Activated CD4-positive, CD25-positive, alpha-beta regulatory T cell treated with anti-CD3 and anti-CD28 coated beads, Interleukin-2, amount 50 U/mL, for 24 hours (primary cell): ENCODE measurements at places on chromosomes 3 and 15.

- ATAC-seq: no peak
Observed at GRCh38 chr3:55899887-55900286, 412.8 kb upstream of the WNT5A start.

DNA sequence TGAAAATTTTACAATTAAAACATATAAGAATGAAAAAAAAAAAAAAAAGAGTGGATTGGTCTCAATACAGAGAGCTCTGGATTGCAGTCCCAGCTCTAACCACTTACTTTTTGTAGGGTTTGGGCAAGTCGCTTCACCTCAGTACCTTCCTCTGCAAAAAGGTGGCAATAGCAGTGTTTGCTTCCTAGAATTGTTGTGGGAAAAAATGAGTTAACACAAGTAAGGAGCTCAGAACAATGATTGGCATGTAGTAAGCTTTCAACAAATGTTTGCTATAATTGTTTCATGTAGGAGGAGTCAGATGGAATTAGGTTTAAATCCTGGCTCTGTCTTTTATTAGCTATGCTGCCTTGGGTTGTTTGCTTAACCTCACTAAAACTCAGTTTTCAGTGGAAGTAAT is 425.2 kb upstream of the TBL1XR1 start:
- ATAC-seq: no peak

DNA sequence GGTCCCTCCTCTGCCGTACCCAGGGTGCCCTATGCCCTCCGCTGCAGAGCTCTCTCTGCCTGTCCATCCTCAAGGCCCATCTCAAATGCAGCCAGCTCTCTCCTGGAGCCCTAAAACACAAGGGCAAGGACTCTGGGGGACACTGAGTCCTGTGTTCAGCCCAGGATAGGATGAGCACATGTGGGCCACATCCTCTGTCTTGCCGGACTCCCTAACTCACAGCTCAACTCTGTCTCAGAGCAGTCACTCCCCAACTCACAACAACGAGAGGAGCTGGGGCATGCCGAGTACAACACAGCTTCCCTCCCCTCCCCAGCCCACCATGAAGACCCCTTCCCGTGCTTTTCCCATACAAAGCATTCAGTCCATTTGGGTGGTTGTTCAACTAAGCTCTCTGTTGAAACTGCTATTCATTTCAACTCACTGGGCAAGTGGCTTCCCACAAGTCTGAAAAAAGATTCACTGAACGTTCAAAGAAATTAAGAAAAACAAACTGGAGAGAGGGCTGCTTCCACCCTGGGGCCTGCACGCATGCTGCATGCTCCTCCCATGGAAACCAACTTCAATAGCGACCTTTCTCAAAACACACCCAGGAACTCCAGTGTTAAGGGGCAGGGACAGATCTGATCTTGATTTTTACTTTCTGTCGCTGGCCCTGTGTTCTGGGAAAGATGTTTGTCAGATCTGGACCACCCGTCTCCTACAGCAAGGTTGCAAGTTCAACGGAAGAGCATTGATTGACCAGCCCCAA is 124.3 kb upstream of the IGF1R start:
- ATAC-seq: no peak

GRCh38 chr3:148062590-148062989 is 635.1 kb upstream of the AGTR1 start:
- no peak for ATAC-seq

DNA sequence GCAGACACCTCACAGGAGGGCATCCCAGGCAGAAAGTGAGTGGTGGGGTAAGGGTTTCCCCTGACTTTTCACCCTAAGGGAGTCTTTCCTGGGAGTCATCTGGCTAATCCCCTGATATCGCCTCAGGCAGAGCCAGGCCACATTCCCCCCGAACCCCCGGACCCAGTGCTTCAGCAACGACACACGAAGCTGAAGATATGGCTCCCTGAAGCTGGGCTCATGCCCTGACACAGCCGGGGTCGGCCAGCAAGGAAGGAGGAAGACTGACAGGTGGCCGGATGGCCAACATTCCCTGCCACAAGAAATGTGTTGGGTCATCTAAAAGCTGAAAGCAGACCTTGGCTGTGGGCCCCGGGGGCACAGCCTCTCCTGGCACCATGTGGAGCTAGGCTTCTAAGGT is 14.4 kb downstream of the CHST13 start:
- ATAC-seq: no peak

DNA sequence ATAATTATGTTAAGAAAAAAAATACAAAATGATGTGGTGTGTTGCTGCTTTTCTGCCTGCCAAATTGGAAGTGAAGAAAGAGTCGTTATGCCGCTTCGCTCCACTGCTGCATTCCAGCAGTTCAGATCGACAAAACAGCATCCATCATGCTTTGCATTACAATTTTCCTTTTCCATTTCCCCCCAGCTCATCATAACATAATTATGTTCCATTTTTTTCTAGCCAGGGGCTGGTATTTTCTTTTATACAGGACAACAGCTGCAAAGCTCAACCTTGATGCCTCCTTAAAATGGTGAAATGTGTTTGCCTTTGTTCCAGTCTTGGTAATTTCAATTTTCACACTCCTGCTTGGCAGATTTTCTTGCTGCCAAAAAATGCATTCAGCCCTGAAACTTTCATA is 44.9 kb upstream of the KBTBD12 start:
- ATAC-seq: no peak

DNA sequence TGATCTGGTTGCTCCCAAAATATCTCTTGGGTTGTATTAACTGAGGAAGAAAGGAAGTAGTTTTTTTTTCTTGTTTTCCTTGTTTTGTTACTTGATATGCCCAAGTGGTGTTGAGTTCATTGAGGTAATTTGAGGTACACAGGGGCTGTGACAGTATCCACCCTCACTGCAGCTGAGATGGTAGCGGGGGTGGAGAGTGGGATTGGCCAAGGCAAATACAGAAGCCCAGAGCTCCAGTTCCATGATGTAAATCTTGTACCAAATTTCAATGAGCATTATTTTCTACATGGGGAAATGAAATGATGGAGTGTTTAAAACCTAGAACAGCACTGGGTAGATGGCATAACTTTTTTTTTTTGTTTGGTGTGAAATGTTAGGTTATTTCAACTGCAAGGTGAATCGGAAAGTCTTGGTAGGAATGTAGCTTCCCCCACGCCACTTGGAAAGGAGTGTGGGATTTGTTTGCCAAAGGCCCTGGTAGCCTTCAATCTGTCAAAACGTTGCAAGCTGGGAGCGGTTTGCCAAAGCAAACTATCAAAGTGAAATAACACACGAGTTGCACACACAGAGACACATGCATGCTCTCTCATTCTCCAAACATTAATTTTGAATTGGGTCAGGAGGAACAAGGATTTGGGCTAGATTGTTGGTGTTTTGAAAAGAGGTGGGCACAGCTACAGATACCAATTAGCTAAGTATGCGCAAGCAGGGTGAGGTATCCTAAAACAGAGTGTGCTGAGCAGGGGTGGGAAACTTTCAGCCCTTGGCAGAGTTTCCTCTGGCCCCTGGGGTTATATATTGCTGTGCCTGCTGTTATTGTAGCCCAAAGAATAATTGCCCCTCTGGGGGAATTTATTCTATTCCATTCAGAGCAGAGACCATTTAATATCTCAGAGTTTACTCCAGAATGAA is 34.6 kb downstream of the THSD4 start:
- ATAC-seq: no peak

DNA sequence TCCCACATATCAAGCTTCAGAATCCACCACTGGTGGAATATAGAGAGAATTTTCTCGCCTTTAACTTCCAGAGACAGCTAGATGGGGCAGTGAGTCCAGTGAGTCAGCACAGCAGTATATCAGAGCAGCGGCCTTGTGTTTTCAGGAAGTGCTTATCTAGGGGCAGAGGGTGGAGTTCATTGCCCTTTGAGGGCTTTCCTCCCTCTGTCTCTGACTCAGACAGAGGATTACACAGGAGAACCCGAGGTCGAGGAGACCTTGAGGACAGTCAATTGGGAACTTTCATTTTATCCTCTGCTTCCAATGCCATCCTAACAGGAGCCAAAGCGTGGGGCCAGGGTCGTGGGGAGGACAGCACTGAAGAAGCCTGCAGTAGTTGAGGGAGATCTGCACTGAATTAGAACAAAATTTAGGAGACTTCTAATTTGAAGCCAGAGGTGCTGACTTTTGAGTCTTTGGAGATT is 109.6 kb upstream of the UMPS start:
- peak; percentile 77 for ATAC-seq
